ENCODE measurements at places on chromosomes 1 and 21. TPM values are rescaled to one million over a fixed set of nuclear protein-coding genes. Genes with fewer than 3 reads are reported as not detected.

DNA sequence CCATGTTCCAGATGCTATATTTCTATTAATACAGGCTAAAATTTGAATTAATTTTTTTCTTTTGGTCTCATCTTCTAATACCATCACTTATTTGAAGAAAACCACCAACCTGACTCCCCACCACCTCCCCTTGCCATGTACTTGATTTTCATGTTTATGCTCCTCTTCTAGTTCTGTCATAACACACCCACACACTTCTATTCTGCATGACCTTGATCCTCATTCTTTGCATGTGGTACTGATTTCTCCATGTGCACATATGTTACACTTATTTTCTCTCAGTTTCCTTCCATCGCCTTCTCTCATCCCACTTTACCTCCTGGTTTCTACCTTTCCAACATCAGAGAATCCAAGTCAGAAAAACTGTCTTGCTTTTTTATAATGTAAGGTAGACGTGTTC, 78.9 kb upstream of the ARID1A start:
- DNase-seq, result no peak

DNA sequence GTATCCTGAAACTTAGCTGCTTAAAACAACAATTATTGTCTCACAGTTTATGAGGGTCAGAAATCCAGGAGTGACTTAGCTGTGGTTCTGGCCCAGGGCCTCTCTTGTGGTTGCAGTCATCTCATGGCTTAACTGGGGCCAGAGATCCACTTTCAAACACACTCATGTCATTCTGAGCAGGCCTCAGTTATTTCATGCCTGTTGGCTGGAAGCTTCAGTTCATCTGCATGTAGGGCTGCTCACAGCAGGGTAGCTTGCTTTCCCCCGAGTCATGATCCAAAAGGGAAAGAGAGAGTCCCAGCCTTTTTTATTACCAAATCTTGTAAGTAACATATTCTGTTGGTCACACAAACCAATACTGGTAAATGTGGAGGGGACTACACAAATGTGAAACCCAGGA, 96.6 kb upstream of the B3GALT2 start:
- no peak for DNase-seq

- no peak for DNase-seq
Observed at GRCh38 chr1:110765640-110766335, 91.0 kb upstream of the KCNA3 start.

GRCh38 chr1:18246543-18246942, 138.9 kb downstream of the IGSF21 start:
- DNase-seq, result no peak

DNA sequence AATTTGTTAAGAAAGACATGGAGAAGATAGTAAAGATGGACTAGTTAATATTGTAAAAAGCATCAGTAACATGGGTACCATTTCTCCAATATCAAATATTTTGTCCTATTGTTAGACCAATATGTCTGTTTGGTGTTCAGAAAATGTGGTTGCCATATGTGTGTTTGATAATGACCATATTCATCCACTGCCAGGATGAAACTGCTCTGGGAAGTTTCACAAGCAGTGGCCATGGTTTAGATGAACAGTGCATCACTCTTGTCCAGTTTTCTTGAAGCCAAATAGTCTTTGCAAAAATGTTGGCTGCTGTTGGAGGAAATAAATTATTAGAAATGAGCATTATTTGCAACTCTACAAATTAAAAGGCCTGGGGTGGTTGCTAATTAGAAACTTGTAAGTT, 333.8 kb downstream of the NUF2 start:
- DNase-seq, result no peak

DNA sequence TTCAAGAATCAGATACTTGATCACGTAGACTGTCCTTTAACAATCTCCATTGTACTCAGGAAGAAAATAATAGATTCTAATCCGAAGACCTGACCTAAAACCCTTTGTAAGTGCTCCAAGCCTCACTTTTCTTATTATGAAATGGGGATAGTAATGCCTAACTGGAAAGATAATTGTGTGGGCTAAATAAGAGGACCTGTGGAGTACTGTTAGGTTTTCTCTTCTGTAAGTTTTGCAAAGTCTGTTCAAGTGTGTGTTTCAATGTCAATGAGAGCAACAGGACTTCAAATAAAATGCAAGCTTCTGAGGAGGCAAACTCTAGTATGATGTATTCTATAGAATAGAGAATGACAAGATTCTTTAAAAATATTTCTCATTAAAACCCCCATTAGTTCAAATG, 348.6 kb downstream of the USP25 start:
- DNase-seq, result no peak

GRCh38 chr1:195071461-195071860, 1536.8 kb downstream of the KCNT2 start:
- no peak for DNase-seq

DNA sequence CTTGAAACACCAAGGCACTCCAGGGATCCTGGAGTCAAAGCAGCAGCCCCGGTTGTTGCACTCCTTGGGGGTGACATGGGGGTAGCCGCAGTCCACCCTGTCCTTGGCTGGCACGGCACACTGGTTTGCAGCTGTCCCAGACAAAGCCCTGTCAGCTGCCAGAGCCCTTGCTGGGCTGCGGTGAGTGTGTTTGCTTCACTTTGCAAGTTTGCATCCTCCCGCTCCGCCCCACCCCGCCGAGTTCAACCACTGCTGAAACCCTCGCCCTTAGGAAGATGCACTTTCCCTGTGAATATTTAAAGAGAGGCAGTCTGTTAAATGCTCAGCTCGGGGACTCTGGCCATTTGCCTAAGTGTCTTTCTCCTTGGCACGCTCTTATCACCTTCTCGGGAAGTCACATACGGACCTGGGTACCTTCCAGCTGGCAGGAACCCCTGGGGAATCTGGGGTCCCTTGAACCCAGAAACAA, 1.7 kb downstream of the TFF3 start:
- no peak for DNase-seq

- no peak for DNase-seq
Observed at GRCh38 chr1:85681087-85681486, 27.1 kb downstream of the ZNHIT6 start.

GRCh38 chr1:72704841-72705477, 422.6 kb upstream of the NEGR1 start:
- no peak for DNase-seq

DNA sequence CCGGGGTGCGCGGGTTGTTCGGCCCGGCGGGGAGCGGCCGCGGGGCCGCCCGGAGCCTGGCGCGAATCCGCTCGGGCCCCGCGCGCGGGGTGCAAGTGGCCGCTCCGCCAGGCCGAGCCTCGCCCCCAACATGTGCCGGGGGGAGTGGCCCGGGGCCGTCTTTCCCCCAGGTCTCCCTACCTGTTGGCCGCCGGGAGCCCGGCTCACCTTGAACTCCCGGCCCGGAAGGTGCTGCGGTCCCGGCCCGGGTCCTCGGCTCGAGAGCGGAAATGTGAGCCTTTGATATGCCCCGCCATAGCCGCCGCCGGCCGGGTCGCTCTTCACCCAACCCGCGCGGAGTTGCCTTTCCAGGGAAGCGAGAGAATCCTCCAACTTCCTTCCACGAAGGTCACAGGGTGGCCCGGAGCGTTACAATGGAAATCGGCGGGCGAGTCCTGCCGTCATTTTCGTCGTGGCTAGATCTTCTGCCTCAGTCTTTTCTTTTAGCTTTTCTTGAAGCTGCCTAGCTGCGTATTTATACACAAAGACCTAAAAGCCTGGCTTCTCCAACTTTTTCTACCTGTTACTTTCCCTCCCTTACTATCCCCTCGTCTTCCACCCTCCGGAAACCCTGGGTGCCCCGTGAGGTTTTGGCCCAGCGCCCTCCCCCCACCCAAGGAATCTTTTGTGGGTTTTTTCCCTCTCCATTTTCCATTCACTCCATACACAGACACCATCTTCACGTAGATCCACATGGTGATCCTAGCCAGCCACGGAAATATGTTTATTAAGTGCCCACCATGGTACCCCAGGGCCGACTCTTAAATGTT, 867 bp downstream of the PTGFRN start:
- DNase-seq, result no peak

GRCh38 chr1:85605484-85606413, 25.2 kb downstream of the CCN1 start:
- no peak for DNase-seq

DNA sequence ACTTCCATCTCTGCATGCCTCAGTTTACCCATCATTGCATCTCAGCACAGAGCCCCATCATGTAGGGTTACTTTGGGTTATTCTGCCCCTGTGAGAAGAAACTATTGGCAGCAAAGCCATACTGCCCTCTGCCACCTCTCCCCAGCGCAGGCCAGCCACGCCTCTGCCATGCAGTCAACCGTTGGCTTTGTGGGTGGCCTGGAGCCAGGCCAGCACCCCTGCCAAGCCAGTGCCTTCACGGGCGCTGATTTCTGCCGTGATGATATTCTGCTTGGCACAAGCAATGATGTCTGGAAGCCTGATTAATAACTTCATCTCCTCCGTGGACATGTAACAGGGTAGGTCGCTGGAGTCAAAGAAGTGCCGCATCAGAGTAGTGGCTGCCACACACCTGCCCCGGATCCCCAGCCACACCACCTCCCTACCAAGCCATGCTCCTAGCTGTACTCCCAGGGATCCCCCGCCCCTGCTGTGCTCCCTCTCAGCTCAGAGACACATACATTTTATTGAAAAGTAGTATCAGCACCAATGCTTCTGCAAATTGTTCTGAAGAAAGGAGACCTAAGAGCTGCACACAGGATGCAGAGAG, 15.0 kb upstream of the CEP85 start:
- DNase-seq, result no peak

DNA sequence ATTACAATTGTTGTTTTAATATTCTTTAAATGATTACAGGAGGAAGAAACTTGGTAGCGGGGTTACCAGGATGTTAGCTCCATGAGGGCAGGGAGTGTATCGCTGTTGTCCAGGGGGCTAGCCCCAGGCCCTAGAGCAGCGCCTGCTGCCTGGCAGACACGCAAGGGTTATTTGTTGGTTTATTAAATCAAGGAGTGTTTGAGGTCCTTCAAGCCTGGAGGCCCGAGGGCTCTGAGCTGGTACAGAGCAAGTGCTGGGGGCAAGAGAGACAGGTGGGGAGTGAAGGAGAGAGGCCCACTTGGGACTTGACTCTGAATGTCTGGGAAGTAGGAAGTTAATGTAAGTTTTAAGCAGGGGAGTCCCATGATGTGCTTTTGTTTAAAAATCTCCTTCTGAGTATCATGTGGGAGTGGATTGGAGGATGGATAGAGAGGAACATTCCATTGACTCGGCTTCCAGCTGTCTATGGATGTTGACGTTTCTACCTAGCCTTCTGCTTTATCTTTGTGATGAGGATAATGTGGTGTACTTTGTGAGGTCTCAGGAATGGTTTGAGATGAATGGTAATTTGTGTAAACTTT, 8.7 kb downstream of the ITSN1 start:
- no peak for DNase-seq

GRCh38 chr1:246969621-246970020, 37.9 kb upstream of the AHCTF1 start:
- DNase-seq, result no peak

DNA sequence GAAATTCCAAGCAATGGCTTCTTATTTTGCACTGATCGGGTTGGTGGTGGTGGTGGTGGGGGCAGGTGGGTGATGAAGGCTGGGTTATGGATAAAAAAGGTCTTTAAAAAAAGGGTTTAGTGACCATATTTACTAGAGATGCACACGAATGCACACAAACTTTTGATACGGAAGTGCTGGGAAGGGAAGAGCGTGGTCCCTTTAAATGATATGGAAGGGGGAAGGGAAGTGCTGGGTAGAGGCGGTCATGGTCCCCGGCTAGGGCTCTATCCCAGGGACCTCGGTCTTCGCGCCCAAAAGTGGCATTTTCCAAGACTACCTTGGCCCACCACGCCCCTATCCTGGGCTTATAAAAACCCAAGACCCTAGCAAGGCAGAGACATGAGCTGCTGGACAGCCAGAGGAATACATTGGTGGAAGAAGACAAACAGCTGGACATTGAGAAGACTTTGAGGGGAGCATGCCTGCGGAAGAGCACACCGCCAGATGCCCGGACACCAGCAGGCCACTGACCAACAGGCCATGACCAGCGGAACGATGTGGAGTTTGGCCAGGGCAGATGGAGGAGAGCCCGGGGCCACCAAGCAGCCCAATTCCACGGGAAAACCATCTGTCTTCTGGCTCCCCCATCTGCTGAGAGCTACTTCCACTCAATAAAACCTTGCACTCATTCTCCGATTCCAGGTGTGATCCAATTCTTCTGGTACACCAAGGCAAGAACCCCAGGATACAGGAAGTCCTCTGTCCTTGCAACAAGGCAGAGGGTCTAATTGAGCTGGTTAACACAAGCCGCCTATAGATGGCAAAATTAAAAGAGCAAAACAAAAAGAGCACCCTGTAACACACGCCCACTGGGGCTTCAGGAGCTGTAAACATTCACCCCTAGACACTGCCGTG, 1720.2 kb downstream of the MRPL39 start:
- no peak for DNase-seq

CDCA8 gene
- total RNA-seq, result 0.35 TPM

DNALI1 gene
- 3.1 TPM for total RNA-seq

SOX13 gene
- 33.1 TPM for total RNA-seq

Measured in mesenteric fat pad (tissue), 1 donor.